ENCODE measurements at places on chromosomes 7 and 10.

GRCh38 chr7:12481722-12482121 is 78.1 kb upstream of the VWDE start:
- peak; percentile 6 for DNase-seq

GRCh38 chr7:98555403-98555802 is 61.7 kb upstream of the NPTX2 start:
- no peak for DNase-seq

- DNase-seq = no peak
Observed at GRCh38 chr7:25926891-25927625, 224.9 kb upstream of the NFE2L3 start.

GRCh38 chr7:157782041-157782440 is 445.2 kb downstream of the DNAJB6 start:
- no peak for DNase-seq

DNA sequence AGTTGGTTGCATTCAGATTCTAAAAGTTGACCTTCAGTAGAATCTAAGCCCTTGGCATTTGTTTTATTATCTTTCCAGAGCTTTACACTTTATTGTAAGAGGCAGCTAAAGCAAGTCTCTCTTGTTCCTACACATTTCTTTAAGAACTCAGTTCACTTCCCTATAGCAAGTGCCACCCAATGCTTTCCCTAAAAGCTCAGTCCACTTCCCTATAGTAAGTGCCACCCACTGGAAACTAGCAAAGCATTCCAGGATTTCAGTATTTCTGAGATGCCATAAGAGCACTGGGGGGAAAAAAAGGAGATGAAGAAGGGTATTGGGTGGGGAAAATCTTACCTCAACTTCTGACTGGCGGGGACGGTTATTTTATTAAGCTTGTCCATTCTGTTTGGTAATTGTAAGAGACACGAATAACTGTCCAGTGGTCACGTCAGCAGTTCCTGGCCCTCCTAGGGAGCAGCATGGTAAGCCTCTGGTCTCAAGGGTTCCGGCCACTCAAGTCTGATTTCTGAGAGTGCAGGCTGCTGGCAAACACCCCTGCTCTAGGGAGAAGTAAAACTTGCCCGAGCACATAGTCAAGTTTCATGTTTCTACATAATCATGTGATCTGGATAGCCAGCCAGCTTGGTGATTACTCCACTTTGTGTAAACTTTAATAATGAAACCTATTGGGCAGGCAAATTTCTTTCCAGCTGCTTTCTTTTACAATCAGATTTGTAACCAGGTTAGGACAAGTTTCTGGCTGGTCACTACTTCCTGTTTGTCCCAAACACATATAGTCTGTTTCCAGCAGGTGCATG is at the start of gene BLNK:
Gene BLNK, minus strand, starts transcription at position 554 of the 800 bp plus-strand sequence. Its CDS starts 171 bp downstream, at position 383.
- peak; percentile 95 for DNase-seq

DNA sequence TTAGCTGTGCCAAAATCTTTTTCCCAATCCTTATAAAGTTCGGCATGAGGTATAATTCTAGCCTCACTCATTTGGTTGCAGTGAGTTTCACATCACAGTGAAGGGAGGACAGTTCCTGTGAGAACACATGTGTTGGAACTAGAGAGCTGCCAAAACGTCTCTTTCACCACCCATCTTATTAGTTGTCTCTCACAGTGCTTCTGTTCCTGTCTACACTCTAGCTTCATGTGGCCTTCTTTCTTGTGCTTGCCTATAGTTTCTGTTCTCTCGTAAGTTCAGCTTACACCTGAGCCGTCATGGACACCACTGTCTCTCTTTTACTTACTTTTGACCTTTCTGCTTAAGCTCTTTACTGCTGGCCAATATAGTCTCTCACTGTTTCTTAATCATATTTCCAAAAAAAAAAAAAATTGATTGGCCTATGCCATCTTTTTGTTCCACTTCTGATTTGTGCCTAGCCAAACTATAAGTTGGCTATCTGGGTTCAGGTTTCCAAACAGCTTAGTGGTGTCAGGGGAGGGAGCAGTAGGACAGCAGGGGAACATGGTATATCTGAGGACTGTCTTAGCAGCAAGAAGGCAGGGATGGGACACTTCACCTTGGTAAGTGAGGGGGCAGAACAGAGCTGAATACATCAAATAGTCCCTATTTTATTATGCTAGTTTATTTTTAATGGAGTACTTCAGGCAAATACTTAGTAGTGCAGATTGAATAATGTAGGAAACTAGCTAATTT is 38.0 kb downstream of the ZNRF2 start:
- peak; percentile 24 for DNase-seq

- no peak for DNase-seq
Observed at GRCh38 chr7:114923403-114923713, 1.5 kb downstream of the MDFIC start.

GRCh38 chr10:132520177-132520811 is 17.3 kb upstream of the INPP5A start:
- no peak for DNase-seq

GRCh38 chr7:5549096-5549763 is 125.6 kb upstream of the TNRC18 start:
- DNase-seq = no peak

DNA sequence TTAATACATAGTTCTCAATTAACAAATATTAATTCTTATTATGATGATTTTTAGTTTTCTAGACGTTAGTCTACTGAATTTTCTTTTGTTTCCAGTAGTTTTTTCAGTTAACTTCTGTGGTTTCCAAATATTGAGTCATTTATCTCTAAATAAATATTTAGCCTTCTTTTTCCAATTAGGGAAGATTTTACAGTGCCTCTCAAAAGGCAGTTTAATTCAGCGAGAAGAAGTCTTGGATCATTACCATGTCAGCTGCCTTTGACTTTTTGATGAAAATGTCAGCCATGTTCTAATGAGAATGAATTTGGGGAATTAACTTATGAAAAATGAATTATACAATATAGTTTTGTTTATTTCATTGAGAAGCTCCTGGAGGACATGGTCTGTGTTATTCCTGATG is 90.0 kb downstream of the CDK14 start:
- DNase-seq = no peak

DNA sequence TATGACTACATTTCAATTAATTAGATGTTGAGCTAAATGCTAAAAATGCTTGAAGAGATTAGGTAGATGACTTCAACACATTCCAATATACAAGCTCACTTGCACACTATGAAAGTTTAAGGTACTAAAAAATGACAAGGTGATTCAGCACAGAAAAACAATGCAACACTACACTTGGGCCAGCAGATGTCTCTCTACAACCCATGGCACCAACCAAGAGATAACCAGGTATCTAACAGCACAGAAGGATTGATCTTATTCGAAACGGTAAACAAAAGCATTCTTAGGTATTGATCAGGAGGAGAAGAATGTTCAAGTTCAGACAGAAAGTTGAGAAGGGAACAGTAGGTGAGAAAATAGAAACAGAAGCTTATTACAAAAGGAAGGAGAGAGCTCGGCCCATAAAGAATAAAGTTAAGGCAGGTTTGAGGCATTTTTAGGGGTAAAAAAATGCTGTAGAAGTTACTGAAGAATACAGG is 248.2 kb upstream of the KLF14 start:
- DNase-seq = peak; percentile 48

GRCh38 chr7:23415198-23415597 is 55.1 kb downstream of the IGF2BP3 start:
- no peak for DNase-seq

DNA sequence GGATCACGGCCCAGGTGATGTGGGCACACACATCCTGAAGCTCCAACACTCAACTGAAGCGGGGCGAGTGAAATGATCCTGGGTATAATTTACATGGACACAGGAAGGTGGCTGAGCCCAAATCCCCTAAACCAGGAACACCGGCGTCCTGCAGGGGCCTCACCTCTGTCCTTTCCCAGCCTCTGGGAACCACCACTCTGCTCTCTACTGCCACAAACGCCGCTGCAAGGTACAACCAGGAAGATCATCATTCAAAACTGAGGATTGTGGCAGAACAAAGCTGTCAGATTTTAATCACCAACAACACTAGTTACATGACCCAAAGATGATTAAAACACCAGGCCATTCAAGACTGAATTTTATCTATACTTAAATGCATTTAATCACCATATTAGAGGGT is 104.0 kb downstream of the DIP2C start:
- no peak for DNase-seq

DNA sequence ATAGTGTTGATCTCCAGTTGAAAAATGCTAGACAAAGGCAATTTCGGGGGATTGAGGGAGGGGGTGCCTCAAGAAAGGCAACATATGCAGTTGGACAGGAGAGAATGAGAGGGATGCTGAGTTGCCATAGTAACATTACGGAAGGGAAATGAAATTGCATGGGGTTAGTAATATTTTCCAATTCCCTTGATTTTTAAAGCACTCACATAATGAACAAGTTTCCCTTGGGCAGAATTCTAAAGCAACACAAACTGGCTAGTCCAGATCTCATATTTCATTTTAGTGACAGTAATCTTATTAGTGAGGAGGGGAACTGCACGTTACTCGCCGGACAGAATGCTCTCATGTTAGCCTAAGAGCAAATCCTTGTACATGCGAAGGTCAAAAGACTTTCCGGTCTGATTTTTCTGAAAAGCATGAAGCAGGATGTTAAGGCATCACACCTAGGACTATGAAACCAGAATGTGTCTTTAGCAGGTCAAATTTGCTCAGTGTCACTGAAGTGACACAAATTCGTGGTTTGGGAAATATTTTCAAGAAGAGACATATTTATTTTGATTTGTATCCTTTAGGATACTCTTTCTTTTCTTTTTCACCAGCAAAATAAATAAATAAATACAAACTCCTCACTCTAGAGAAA is 165.5 kb downstream of the ANK3 start:
- DNase-seq = no peak

DNA sequence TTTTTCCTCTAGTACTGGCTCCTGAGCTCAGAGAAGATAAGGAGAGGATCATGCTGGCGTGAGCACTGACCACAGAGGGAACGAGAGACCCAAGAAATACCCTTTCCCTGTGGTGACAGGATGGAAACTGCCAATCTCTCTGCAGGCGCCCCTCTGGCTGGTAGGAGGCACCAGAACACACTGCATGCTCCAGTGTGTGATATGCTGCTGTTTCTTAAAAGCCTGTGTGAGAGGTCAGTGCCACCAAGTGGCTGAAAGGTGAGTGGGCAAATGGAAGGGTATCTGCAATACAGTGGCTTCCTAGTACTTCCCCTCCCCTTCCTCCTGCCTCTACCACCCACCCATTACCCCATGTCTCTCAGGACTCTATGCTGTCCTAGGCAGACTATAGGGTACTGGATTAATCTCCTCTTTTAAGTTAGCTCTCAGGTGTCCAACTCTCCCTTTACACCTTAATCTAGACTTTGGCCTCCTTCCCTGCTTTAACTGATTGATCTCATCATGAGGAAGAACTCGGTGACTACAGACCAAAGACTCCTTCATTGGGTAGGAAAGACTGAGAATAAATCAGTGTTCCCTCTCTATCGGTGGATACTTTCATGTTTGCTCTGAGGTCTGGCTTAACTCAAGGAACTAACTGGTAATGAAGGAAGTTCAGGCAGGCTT is 283.6 kb downstream of the ADRA2A start:
- DNase-seq = no peak

DNA sequence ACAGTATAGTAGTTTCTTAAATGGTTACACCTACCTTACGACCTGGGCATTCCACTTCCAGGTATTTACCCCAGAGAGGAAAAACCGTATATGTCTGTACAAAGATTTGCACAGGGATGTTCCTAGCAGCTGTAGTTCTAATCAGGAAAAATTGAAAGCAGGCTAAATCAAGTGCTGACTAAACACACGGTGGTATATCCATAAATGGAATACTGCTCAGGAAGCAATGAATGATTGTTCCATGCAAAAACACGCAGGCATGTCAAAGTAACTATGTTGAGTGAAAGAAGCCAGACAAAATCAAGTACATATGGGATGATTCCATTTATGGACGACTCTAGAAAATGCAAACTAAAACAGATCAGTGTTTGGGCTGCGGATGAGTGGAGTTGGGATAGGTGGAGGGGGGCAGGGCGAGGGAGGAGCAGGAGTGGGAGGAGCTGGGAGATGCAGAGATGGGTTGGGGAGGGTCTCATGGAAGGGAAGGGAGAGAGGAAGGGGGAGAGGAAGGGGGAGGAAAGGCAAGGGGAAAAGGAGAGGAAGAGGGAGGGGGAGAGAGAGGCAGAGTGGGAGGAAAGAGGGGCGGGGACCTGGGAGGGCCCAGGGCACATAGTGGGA is 484 bp upstream of the MSRB2 start:
- DNase-seq = no peak

DNA sequence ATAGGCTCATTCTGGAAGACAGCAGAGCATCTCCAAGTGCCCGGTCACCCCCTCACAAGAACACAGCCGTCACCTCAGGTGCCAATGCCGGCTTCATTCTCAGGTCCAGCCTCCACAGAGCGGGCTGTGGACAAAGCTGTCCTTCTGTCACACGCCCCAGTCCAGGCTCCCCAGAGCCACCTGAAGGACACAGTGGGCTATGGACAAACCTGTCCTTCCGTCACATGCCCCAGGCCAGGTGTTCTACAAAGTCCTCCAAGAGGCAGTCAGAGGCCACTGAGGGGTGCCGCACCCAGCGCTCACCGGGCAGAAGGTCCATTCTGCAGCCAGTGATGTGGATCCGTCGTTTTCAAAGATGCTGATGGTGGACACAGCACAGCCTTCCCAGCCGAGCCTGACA is 173.2 kb upstream of the PPP2R2D start:
- DNase-seq = no peak

DNA sequence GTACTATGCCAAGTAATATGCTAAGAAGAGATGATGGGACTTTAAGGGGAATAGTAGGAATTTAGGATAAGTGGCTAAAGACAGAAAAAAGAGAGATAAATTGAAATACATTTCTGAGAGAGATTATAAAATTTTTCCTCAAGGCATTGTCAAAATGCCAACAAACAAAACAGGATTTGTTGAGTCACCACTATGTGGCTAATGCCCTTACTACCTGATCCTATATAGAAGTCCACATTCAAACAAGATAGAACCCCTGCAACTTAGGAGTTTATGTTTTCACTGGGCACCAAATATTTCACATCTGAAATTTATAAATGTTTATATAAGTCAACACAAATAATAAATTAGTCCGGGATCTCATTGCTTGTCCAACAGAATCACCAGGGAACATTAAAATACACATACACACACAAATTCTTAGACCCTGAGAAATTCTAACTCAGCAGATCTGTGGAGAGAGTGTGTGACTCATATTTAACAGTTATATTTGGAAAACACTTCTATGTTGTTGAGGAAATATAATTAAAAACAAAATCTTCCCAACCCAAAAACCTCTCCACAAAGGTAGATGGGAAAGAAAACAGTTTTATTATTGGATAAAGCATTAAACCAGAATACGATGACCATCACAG is 154.3 kb downstream of the PPP1R3A start:
- no peak for DNase-seq

DNA sequence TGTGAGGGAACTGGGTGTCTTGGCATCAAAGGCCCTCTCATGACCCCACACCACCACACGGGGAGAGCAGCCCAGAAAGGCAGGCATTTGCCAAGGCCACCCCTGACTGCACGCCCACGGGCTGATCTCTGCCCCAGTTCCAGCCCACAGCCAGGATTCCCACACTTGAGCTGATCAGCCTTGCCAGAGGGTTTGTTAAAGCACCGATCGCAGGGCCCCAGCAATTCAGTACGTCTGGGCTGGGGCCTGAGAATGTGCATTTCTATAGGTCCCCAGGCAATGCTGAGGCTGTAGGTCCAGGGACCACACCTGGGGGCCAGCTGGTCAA is 103.9 kb downstream of the TNS3 start:
- DNase-seq = peak; percentile 48

Measured in suppressor macrophage treated with lipopolysaccharide for 4 hours (primary cell).